ENCODE measurements at places on chromosomes 3 and 15.

- no peak for DNase-seq
These were observed 726.0 kb upstream of the CFAP20DC start for GRCh38 chr3:59775761-59776325.

- no peak for DNase-seq
These were observed 397.6 kb downstream of the FOXP1 start for GRCh38 chr3:71185733-71186455.

DNA sequence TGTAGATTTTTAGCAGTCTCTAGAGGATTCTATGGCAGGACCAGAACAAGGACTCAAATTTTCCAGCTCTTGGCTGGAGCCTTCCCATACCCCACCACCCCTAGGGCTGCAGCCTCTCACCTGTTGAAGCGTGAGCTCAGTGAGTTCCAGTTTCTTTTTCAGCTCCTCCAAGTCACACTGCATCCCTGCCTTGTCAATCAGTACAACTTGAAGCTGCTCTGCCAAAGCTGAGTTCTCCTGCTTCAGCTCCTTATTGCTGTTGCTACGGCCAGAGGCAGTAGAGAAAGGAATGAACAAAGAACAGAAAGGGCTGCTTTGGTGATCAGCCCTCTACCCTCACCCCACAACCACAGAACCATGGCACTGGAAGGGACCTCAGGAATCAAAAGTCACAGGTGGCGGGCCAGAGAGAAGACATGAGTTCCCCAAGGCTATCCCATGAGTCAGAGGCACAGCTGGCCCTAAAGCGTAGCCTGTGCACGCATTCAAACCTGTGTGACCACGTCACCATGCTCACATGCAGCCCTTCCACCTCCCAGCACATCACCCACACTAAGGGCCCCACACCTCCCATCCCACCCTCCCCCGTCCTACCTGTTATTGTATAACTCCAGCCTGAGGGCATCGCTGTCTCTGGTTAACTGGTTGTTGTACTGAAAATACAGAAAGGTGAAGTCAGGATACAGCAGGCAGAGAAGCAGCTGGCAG, 83.3 kb upstream of the C2CD4B start:
- DNase-seq, result no peak

GRCh38 chr3:109743981-109744380, 406.6 kb upstream of the DPPA4 start:
- no peak for DNase-seq

- DNase-seq, result no peak
These were observed 57.0 kb upstream of the LIMD1 start for GRCh38 chr3:45537616-45537969.

- DNase-seq, result no peak
These were observed 92.3 kb downstream of the RAP2B start for GRCh38 chr3:153254361-153254760.

GRCh38 chr3:111976254-111976653, 2.6 kb upstream of the ABHD10 start:
- DNase-seq, result no peak

Measured in H54 (cell line).